Mammary microvascular endothelial cell (primary cell): ENCODE measurements at places on chromosomes 12 and 14. TPM values are rescaled to one million over a fixed set of nuclear protein-coding genes. Genes with fewer than 3 reads are reported as not detected.

HOXC6 gene
- not detected in 2 replicates for total RNA-seq

GRIN2B gene
- not detected in 2 replicates for total RNA-seq

DCTN2 gene
- 196 and 201 TPM in 2 replicates for total RNA-seq

TMTC3 gene
- 31.5 and 41.4 TPM in 2 replicates for total RNA-seq

TAS2R30 gene
- 0.05 and 0.20 TPM in 2 replicates for total RNA-seq

GALNT9 gene
- total RNA-seq, result 2.1 TPM in 1 of 2 replicates, not detected in the other

CHGA gene
- not detected in 2 replicates for total RNA-seq

SRSF9 gene
- total RNA-seq, result 104 and 109 TPM in 2 replicates

C14orf180 gene
- not detected in 2 replicates for total RNA-seq

C14orf39 gene
- total RNA-seq, result not detected in 2 replicates

SBNO1 gene
- 17.2 and 17.4 TPM in 2 replicates for total RNA-seq

CMKLR1 gene
- not detected in 2 replicates for total RNA-seq

NRIP2 gene
- not detected in 2 replicates for total RNA-seq

OR4K13 gene
- not detected in 2 replicates for total RNA-seq

CMA1 gene
- total RNA-seq, result not detected in 2 replicates

TNFRSF1A gene
- total RNA-seq, result 119 and 124 TPM in 2 replicates

AMDHD1 gene
- not detected in 2 replicates for total RNA-seq

SRGAP1 gene
- 5.3 and 6.9 TPM in 2 replicates for total RNA-seq

SMCO2 gene
- 0.13 TPM in 1 of 2 replicates, not detected in the other for total RNA-seq

ANKRD33 gene
- total RNA-seq, result 1.0 TPM in 1 of 2 replicates, not detected in the other

MIA2 gene
- 10.9 and 12.6 TPM in 2 replicates for total RNA-seq

CYP27B1 gene
- 0.53 and 1.6 TPM in 2 replicates for total RNA-seq

KRT78 gene
- not detected in 2 replicates for total RNA-seq

PZP gene
- 0.05 and 0.20 TPM in 2 replicates for total RNA-seq

LIN7A gene
- total RNA-seq, result 0.05 and 0.07 TPM in 2 replicates

CIROP gene
- total RNA-seq, result not detected in 2 replicates

SLCO1C1 gene
- total RNA-seq, result not detected in 2 replicates

CHST11 gene
- total RNA-seq, result 6.7 and 8.6 TPM in 2 replicates

FLRT2 gene
- total RNA-seq, result 35.0 and 35.6 TPM in 2 replicates

RPL10L gene
- not detected in 2 replicates for total RNA-seq

SMOC1 gene
- total RNA-seq, result 0.27 and 0.64 TPM in 2 replicates

TSPAN19 gene
- not detected in 2 replicates for total RNA-seq

TRIM9 gene
- total RNA-seq, result not detected in 2 replicates

KLRD1 gene
- total RNA-seq, result not detected in 2 replicates

TBX3 gene
- 25.9 and 32.1 TPM in 2 replicates for total RNA-seq
